ENCODE measurements at places on chromosomes 7 and 10.

GRCh38 chr7:141073641-141074161 lies at the start of gene TMEM178B:
TSS of gene TMEM178B (plus strand) at chr7:141074064.
- DNase-seq, result no peak

DNA sequence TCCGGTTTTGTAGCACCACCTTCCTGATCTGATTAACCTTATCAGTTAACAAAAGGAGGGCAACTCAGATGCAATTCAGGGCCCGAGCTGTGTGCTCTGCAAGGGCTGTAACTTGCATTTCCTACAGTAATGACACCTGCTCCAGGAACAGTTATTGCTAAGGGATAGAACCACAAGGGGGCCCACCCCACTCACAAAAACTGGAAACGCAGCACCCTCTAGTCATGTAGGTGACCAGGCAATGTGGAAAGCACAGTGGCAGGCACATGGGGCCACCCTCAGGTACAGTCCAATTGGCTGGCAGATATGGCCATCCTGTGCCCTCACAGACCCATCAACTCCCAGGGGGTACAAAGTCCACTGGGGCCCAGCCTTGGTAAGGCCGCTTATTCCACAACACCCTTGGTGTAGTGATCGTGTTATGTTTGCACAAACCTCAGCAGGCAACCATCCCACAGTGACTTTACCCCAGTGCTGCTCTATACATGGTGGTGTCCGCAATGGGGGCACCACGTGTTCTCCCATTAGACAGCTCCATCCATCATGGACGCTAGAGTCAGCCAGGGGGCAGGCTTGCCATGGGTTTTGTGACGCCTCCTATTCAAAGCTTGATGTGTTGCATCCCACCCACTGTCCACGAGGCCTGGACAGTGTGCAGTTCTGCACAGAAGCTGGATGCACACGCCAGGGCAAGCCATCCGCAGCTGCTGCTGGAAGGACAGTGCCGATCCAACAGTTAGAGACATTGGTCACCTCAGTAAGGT lies 9.4 kb downstream of the RNF133 start:
- DNase-seq, result no peak

GRCh38 chr10:49278497-49278981 lies 20.4 kb upstream of the C10orf71 start:
- DNase-seq, result no peak

GRCh38 chr7:45921699-45922519 lies 837 bp upstream of the IGFBP3 start:
- no peak for DNase-seq

DNA sequence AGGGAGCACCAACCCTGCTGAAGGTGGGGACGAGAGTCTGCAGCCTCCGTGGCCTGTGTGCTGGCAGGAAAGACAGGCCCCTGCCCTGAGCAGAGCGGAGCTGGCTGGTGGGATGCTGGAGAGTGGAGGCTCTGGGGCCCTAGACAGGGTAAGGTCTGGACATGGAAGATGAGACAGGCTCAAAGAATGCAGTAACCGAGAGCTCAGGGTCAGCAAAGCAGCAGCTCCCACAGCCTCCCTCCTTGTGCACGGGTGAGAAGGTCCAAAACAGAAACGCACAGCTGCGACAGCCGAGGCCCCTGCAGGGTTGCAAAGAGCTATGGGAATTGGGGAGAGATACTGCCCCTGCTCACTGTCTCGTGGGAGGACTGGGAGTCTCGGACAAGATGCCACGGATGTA lies 80.5 kb downstream of the TNS3 start:
- DNase-seq, result no peak

DNA sequence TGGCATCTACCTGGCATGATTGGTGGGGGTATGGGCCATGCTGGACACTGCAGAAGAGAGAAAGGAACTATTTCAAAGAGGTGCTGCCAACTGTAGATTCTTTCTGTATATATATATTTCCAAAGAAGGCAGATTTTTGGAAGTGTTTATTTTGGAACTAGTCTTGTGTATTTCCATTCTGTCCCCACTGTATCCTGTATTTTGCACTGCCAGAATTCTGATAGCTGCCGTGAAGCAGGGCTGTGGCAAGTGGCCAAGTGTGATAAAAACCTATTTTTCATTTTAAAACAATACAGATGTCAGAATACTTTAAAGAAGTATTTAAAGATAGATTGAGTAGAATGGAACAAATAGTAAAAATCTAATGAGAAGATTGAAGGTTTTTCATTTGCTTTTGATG lies 17.1 kb downstream of the MCU start:
- DNase-seq, result no peak

DNA sequence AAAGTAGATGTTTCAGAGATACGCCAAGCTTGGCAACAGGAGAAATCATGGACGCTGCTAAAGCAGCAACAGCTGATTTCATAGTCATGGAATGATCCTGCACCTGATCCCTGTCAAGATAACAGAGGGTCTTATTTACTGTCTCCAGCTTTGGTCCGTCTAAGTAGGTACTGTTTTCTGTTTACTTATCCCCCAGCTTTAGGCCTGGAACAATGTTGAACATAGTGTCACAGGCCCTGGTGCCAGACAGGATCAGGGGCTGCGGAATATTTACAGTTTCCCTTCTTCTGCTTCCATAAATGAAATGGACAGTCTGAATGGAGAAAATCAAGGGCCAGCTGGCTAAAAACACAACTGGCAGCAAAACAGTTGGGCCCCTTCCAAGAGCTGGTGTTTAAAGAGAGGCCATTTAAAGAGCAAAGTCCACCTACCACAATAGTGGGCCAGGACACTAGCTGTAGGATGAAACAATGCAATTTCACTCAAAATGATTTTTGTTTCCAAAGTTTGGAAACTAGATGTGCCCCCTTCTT lies 2.9 kb downstream of the GPR37 start:
- no peak for DNase-seq

- DNase-seq, result no peak
Observed at GRCh38 chr7:139328375-139328774, 12.8 kb upstream of the FMC1 start.

DNA sequence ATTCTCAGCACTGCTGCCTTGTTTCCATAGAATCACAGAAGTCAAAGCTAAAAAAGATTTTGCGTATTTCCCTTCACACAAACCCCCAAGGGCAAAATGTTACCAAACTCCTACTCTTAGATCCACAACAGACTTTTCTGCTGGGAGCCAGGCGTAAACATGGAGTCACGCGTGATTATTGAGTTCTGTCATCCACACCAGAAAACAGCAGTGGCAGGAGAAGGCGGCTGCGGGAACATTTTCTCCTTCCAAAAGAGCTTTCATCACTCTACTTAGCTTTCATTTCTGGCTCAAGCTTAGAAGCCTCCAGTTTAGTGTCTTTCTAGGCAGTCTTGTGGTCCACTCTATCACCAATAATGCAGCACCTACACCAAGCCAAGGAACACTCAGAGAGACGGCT lies 712.9 kb upstream of the NRP1 start:
- no peak for DNase-seq

GRCh38 chr10:782751-783648 lies 93.5 kb upstream of the DIP2C start:
- no peak for DNase-seq

GRCh38 chr10:84329986-84330651 lies 1.7 kb downstream of the CCSER2 start:
- DNase-seq, result no peak

DNA sequence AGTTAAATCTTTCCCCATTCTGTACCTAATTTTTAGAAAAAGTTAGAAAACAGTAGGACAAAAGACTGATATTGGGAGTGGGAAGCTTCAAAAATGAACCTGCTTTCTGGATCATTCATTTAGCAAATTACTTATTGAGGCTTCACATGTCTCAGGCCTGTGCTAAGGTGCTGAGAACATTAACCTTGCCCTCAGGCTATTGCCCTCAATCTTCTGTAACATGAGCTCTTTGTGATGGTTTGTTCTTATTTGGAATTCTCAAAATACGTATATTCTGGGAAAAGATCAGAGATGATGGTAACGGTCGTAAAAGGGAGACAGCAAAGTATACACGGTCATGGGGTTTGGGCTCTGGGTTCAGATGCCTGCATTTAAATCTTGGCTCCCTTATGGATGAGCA lies 39.5 kb upstream of the PRKG1 start:
- DNase-seq, result no peak

DNA sequence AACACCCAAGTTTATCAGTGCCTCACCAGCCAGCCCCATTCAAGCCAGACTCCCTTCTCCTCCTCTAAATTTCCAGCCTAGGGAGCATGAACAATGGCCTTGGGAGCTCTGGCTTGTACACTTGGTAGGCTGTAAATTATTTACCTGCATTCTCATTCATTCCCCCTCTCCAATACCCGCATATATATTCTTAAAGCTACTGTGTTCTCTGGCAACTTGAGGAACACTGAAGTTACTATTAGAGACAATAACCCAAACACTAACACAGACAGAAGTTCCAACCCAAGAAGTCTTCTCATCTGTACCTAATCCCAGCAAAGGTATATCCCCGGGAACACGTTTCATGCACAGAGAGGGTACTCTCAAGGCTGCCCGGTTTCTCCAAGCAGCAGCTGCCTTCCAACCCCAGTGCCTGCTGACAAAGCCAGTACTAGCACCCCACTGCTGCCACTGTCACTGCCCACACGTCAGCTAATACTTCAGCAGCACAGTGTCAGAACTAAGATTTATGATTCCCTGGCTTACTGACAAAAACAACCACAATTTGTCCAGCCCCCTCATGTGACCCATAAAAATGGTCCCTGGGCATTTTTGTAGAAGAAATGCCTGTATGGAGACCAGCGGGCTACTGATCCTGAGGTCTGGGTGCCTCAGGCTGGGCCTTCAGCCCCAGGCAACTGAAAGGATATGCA lies 3.1 kb downstream of the WDR91 start:
- DNase-seq, result no peak

DNA sequence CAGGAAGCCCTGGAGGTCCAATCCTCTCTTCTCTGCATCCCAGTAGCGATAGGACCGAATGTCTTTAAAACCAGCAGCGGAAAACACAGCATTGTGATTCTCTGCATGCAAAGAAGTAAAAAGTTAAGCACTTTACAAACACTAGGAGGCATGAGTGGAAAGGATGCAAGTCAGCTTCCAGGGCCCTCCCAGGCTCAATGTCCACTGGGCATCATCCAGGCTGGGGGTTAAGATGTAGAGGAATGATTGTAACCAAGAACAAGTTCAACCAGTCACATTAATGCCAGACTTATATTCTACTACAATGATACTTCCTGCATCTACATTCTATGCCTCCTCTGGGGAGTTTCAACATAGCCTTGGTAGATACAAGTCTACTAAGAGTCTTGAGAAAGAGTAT lies 24.3 kb downstream of the GOT1 start:
- no peak for DNase-seq

DNA sequence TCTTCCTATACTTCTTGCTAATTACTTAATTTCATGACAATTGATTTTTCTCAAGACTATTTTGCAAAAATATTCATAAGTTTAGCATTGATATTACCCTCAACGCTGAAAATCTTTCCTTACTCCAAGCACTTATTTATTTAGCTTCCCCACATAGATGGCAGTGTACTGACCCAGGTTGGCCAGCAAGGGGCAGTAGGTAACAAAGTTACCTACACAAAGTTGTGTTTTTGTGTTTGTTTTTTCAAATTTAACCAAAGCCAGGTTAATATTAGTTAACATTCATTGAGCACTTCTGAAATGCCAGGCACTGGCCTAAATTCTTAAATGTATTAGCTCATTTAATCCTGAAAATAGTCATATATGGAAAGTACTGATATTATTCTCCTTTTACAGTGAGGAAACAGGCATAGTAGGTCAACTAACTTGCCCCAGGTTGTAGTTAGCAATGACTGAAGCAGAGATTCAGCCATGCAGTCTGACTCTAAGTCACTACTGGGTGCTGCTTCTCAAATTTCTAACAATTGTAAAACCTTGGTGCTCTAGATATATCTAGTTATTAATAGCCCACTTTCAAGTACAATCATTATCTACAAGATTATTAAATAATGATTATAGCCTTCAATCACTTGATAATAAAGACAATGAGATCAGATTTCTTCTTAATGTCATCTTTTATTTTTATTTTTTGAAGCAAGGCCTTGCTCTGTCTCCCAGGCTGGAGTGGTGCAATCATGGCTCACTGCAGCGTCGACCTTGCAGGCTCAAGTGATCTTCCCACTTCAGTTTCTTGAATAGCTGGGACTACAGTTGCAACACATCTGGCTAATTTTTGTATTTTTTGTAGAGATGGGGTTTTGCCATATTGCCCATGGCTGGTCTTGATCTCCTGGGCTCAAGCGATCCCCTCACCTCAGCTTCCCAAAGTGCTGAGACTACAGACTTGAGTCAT lies 5.8 kb upstream of the GGCT start:
- no peak for DNase-seq

DNA sequence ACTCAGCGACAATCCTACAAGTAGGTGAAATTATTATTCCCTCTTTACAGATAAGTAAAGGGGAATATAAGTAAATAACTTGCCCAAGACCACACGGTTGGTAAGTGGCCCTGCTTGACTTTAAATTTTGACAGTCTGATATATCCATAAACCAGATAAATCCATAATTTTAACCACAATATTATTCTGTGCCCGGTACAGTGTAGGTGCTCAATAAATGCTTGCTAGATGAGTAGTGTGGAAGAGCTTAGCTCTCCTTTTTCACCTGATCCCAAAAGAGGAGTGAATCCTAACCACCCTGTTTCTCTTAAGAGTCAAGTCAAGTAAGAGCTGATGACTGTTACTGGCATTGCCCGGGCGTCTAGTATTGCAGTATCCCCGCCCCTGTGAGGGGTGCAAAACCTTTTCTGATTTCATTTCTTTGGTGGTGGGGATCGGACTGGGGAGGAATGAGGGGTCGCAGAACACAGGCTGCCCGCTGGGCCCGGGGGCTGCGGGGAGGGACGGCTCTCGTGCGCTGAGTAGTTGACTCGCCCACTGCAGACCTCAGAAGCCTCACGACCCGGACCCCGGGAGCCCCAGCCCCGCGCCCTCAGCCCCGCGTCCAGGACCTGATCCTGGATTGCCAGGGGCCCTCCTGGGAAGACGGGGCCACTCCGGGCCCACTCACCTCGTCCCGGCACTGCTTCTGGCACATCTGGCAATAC lies 490 bp downstream of the KIN start:
- peak; percentile 3 for DNase-seq

GRCh38 chr10:52466464-52466863 lies 152.4 kb downstream of the DKK1 start:
- DNase-seq, result no peak

Data from stimulated activated CD8-positive, alpha-beta memory T cell treated with anti-CD3 and anti-CD28 coated beads, Interleukin-7, amount 100 ng/mL, for 48 hours (primary cell).